ENCODE measurements at places on chromosomes 5 and 9. TPM values are rescaled to one million over a fixed set of nuclear protein-coding genes. Genes with fewer than 3 reads are reported as not detected.

The GPR151 gene
- total RNA-seq, result not detected

The NPR3 gene
- 0.23 TPM for total RNA-seq

The MYO10 gene
- total RNA-seq, result 67.6 TPM

The EFCAB9 gene
- not detected for total RNA-seq

The PITX1 gene
- 117 TPM for total RNA-seq

The CER1 gene
- not detected for total RNA-seq

The RNF20 gene
- total RNA-seq, result 37.4 TPM

The GRK6 gene
- 71.9 TPM for total RNA-seq

The DRD1 gene
- total RNA-seq, result not detected

The SMIM33 gene
- not detected for total RNA-seq

The STPG3 gene
- not detected for total RNA-seq

The BRINP1 gene
- not detected for total RNA-seq

The RETREG1 gene
- 14.1 TPM for total RNA-seq

The FBP2 gene
- total RNA-seq, result not detected

The UBE2QL1 gene
- total RNA-seq, result not detected

The ZDHHC12 gene
- 73.7 TPM for total RNA-seq

The NAIP gene
- 6.6 TPM for total RNA-seq

The KIF24 gene
- 3.9 TPM for total RNA-seq

The SVEP1 gene
- total RNA-seq, result 2.9 TPM

The SLC36A1 gene
- 17.5 TPM for total RNA-seq

The SLC27A6 gene
- total RNA-seq, result not detected

The NFIL3 gene
- 13.5 TPM for total RNA-seq

The SCGB3A2 gene
- total RNA-seq, result not detected

The OMD gene
- not detected for total RNA-seq

The PTGES gene
- 5.6 TPM for total RNA-seq

The ALDOB gene
- not detected for total RNA-seq

The FGF18 gene
- 1.3 TPM for total RNA-seq

The COL27A1 gene
- 31.1 TPM for total RNA-seq

The IL3 gene
- total RNA-seq, result not detected

The SIT1 gene
- total RNA-seq, result not detected

The ATG10 gene
- 5.4 TPM for total RNA-seq

The SCAMP1 gene
- total RNA-seq, result 23.6 TPM

The LCP2 gene
- total RNA-seq, result not detected

The GRM6 gene
- total RNA-seq, result not detected

The SPOUT1 gene
- 76.2 TPM for total RNA-seq

The SELENOP gene
- total RNA-seq, result 153 TPM

Measured in Caco-2 (cell line).